ENCODE measurements at places on chromosomes 16 and 17.

GRCh38 chr17:80060644-80061043, 24.2 kb downstream of the CCDC40 start:
- DNase-seq, result no peak

DNA sequence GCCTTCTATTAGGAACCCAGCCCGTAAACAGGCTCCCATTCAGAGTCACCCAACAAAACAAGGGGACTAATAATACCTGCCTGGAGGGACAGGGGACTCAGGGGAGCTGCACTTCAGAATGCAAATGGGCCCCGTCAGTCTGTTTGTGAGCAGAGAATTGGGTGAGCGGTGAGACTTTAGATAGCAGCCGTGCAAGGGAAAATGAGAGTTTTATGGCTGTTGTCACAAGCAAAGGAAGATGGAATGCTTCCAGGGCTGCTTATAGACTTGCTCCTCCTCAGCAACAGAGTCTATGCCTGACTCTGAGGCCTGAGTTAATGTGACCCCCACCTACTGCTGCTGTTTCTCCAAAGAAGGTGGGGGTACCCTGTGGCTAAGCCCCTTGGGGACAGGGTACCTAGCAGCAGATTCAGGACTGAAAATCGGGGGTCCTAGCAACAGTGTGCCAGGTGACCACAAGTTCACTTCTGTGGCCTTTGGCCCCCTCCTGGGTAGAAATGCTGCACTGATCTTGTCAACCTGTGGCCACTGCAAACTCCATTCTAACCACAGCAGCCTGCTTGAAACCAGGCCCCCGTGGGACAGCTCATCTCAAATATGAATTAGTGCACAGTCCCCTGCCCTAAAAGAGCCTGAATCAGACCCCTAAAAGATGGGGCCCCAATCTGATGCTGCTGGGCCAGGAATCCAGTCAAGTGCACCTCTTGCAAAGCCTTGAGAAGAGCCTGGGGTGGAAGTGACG, 126.4 kb downstream of the C16orf78 start:
- no peak for DNase-seq

DNA sequence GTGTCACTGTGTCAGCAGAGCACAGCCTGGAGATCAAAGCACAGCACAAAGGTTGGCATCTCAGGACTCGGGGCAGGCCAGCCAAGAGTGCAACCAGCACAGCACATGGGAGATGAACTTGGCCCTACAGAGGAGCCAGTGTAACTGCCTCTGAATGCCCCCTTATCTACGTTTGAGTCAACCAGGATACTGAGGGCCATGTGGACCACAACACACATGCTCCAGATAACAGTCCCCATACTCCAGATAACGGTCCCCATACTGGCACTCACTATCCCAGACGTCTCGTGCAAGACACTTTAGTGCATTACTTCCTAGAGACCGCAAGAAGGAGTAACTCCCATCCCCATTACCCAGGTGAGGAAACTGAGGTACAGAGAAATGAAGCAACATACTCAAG, 88.2 kb downstream of the XYLT1 start:
- DNase-seq, result no peak

DNA sequence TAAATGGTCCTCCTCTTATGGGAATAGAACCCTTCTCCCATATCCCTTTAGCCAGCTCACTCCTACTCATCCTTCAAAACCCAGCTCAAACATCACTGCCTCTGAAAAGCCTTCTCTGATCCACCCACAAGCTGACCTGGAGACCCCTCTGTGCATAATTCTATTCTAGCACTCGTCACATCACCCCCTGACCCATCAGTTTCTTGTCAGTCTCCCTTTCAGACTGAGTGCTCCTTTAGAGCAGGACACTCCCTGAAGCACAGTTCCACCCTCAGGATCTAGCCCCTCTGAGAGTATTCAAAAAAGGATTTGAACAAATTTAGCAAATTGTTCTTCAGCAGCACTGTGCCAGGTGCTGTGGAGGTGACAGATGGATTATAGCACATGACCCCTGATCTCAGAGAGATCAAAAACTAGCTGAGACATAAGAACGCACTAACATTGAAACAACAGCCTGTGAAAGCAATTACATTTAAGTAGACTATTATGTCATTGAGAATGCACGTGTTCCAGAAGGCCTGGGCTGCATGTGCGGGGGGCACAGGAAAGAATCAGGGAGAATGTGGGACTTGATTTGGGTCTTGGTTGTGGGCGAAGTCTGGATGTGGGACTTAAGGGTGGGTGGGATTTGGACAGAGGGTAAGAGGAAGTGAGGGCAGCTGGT, 43.5 kb downstream of the MRPS23 start:
- DNase-seq, result no peak

- no peak for DNase-seq
Observed at GRCh38 chr16:51429041-51429440, 278.0 kb upstream of the SALL1 start.

GRCh38 chr16:12575288-12575687, 228.4 kb downstream of the CPPED1 start:
- DNase-seq, result no peak

GRCh38 chr17:79871131-79871530, 31.9 kb upstream of the CBX4 start:
- no peak for DNase-seq

GRCh38 chr17:78250891-78251772, 19.7 kb downstream of the TMEM235 start:
- peak; percentile 92 for DNase-seq

DNA sequence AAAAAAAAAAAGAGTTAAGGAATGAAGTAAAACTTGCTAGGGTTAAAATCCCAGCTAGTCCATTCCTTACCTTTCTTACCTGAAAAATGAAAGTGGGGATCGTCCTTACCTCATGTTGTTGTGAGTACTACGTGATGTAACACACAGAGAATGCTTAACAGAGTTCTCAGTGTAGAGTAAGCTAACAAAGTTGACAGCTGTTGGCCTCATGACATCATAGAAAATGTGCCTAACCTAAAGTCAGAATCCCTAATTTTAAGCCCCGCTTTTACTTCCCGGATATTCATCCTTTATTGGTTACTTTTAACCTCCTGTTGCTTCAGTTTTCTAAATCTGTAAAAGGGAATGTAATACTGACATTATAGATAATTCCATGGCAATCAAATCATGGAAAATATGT, 505.8 kb upstream of the HSBP1 start:
- no peak for DNase-seq

GRCh38 chr17:81553018-81553615, 964 bp upstream of the FAAP100 start:
- peak; percentile 77 for DNase-seq

DNA sequence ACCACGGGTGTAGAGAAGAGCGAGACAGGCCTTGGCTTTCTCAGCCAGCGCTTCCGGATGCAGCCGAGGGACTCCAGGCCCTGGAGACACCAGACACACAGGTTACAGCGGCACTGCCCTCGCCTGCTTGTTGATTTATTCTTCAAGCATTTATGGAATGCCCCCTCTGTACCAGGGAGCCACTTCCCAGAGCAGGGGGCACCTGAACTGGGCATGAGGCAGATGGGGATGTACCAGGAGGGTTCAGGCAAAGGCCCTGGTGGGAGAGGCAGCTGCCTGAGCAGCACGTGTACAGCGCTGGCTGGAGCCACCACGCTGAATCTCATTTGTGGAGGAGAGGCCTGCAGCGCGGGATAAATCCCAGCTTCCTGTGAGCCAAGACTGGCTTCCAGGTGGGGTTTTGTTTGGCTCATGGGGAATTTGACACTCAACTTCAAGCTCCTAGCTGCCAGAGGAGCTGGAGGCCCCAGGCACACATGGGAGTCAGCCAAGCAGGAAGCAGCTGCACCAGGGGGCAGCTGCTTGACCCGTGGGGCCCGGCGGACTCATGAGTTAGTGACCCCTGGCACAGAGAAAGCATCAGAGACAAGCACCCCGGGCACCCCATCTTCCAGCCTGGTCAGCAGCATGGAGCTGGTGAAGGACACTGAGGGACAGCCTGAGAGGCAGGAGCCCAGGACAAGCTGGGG, 59.7 kb downstream of the IL21R start:
- no peak for DNase-seq

GRCh38 chr17:27858621-27859305, 34.4 kb downstream of the LYRM9 start:
- no peak for DNase-seq

GRCh38 chr16:86477642-86478041, 32.7 kb upstream of the FOXF1 start:
- no peak for DNase-seq

- no peak for DNase-seq
Observed at GRCh38 chr16:19269098-19269497, 16.4 kb upstream of the CLEC19A start.

- DNase-seq, result no peak
Observed at GRCh38 chr16:5205361-5206040, 107.9 kb upstream of the EEF2KMT start.

DNA sequence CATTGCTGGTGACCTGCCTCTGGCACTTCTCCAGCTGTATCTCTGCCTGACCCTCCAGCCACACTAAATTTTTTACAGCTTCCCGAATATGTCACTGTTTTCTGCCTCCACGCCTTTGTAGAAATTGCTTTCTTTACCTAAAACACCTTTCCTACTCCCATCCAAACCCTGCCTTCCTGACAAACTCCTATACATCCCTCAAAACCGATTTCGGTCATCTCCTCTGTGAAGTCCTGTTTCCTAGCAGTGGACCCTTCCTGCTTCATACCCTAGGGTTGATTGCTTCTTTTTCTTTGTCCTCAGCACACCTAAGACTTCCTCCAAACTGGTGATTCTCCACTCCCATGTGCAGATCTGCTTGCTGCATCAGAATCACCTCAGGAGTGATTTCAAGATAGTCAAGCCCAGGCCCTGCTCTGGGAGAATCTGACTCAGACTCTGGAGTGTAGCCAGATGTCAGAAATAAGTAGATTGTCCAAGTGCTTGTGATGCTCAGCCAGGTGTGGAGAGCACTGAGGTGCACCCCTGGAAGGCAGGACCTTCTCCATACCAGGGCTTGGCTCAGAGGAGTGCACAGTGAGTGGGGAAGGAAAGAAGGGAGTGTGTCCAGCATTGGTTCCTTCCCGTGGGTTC, 184.2 kb downstream of the COPRS start:
- DNase-seq, result no peak

DNA sequence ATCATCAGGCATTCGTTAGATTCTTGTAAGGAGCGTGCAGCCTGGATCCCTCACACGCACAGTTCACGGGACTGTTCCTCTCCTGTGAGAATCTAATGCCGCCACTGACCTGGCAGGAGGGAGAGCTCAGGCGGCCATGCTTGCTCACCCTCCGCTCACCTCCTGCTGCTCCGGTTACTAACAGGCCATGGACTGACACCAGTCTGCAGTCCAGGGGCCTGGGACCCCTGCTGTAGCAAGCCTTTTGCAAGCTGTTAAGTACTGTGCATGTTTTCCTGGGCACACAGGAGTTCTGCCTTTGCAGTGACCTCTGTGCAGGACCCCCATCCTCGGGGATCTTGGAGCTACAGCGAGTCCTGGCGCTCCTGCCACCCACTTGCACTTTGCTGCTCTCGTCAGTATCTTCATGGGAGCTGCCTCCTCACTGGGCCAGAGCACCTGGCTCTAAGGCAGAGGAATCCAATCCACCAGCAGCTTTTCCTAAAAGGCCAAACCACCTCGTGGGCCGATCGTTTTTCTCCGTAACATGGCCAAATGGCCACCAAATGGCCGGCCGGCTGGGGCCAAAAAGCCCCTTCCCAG, 230.6 kb downstream of the FOXL1 start:
- no peak for DNase-seq

DNA sequence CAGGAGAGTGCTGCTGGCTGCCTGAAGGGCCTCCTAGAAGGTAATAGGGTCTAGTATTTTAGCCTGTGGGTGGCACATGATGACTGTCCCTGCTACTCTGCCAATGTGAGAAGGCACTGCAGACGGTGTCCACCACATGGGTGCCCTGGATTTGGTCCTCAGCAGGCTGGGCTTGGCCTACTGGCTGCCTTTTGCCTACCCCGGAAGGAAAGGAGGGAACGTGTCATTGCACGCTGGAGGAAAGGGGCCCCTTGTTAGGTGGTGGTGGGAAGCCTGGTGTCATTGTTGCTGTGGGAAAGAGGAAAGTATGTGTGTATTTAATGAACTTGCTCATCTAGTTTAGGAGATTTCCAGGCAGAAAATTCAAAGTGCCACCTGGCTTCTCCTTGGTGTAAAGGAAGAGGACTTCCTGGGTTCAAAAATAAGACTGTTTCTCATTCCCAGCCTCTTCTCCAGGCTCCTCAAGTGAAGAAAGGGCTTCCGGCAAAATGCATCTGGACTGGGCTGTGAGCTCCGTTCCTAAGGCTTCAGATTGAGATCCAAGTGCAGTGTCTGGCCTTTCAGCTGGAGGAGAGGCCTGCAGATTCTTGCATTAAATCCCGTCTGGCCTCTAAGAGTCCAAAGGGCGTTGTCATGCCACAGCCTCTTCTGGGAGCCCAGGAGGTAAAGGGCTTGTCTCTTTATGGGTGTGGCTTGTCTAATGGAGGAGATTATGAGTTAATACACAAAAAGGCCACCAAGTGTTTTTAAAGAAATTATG, 55.1 kb downstream of the RPTOR start:
- no peak for DNase-seq

GRCh38 chr17:61504697-61505096, 52.5 kb downstream of the TBX4 start:
- no peak for DNase-seq

Measured in activated CD4-positive, alpha-beta T cell treated with anti-CD3 and anti-CD28 coated beads, Interleukin-2, Interleukin-4, amounts not matched to agents 100 ng/mL and 50 ng/mL, durations not matched to agents 16 hours and 8 hours (primary cell).